Stimulated activated CD4-positive, alpha-beta T cell treated with anti-CD3 and anti-CD28 coated beads, TNF-alpha, amount 100 ng/mL, for 48 hours (primary cell): ENCODE measurements at places on chromosomes 16 and 17.

DNA sequence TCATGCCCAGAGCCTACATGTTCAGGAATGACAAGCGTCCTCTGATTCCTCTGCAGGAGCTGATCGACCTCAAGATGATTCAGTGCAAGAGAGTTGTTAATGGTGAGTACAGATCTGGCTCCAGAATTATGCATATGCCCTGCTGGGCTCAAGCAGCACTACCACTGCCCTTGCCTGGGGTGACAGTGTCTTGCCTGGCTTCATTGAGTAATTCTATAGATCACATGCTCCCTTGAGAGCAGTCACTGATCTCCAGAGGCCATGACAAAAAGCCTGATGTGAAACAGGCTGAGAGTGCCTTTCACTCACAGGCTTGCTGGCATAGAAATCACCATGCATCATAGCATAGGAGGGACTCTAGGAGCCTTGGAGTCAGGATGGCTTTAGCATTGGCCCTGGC, 26.4 kb downstream of the DUS2 start:
- no peak for DNase-seq

DNA sequence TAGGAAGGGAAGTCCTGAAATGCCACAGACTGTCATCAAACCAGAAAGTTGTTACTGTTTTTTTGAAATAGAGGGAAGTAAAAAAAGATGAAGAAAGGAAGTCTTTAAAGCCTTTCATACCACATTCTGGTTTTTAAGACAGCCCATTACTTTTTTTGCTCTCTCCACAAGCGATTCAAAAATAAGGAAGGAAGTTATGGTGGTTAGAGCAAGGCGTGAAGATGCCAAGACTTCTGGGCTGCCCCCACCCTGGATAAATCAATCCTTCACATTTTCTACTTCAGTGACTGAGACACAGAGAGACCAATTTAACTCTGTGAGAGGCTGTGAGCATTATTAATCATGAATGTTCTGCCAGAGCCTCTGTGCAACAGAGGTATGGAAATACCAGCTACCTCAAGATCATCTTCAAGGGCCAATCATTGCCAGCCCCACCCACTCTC, 82.3 kb upstream of the BCAR1 start:
- no peak for DNase-seq

GRCh38 chr16:89704281-89704680, 2.8 kb upstream of the SPATA2L start:
- no peak for DNase-seq

- DNase-seq, result no peak
Measured at GRCh38 chr16:86630471-86630870, 52.1 kb downstream of the FOXL1 start.

- DNase-seq, result no peak
Measured at GRCh38 chr17:1171953-1172352, 7.8 kb downstream of the ABR start.

GRCh38 chr16:87306516-87306915, 10.7 kb downstream of the C16orf95 start:
- DNase-seq, result no peak

- no peak for DNase-seq
Measured at GRCh38 chr17:55159251-55159650, 105.5 kb upstream of the HLF start.

DNA sequence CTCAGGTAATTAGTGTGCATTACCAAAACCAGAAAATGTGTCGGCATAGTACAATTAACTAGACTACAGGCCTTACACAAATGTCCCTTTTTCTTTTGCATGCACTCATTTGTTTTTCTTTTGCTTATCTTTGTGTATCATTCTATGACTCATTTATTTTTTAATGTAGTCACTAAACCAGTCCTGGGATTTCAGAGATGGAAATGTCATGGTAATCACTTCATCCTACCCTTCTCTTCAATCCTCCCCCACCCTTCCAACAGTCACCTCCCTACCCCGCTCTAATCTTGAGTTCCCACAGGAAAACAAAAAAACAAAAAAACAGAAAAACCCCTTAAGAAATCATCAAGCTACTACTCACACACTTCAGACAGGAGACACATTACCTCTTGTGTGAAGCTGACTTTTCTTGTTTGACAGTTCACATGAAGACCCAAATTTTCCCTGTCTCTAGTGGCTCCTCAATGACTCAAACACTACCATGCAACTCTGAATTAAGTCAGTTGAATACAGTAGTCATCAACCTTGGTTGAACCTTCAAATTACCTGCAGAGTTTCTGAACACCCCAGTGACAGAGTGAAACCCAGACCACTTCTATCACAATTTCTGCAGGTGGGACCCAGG, 242.4 kb upstream of the SALL1 start:
- no peak for DNase-seq

- DNase-seq, result no peak
Measured at GRCh38 chr17:47781397-47781796, 40.2 kb downstream of the OSBPL7 start.

- DNase-seq, result no peak
Measured at GRCh38 chr16:53882310-53882709, 178.4 kb downstream of the FTO start.

- no peak for DNase-seq
Measured at GRCh38 chr17:7927596-7927995, 2.1 kb downstream of the KCNAB3 start.

GRCh38 chr16:22622703-22623102, 112.0 kb downstream of the NPIPB5 start:
- DNase-seq, result no peak

GRCh38 chr16:69930117-69930776, 20.9 kb upstream of the CLEC18A start:
- DNase-seq, result peak; percentile 60

- no peak for DNase-seq
Measured at GRCh38 chr17:1882836-1883235, 53.0 kb downstream of the RPA1 start.

GRCh38 chr17:68704871-68705713, 103.9 kb upstream of the FAM20A start:
- no peak for DNase-seq

DNA sequence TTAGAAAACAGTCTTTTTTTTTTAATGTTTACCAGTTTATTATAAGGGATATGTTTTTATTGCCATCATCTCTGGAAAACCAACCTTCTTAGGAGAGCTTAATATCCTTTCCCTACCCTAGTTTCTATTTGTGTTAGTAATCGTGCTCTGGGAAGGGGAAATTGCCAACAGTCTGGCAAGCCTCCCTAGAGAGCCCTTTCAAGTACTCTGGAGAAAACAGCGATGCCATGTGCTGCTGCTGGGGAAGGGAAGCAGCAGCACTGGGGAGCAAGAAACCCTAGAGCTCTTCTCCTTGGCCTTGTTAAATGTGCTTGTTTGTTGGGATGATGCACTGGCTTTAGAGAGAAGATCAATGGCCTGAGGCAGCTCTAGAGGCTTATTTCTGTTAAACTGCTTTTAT, 10.3 kb downstream of the RETREG3 start:
- DNase-seq, result no peak

GRCh38 chr16:66247516-66248481, 118.7 kb upstream of the CDH5 start:
- no peak for DNase-seq

- DNase-seq, result no peak
Measured at GRCh38 chr16:23317266-23317661, 15.2 kb downstream of the SCNN1B start.
